RWPE1 (cell line): ENCODE measurements at places on chromosomes 5 and 9.

GRCh38 chr5:138241688-138242571, 28.8 kb upstream of the CDC23 start:
- DNase-seq, result no peak

DNA sequence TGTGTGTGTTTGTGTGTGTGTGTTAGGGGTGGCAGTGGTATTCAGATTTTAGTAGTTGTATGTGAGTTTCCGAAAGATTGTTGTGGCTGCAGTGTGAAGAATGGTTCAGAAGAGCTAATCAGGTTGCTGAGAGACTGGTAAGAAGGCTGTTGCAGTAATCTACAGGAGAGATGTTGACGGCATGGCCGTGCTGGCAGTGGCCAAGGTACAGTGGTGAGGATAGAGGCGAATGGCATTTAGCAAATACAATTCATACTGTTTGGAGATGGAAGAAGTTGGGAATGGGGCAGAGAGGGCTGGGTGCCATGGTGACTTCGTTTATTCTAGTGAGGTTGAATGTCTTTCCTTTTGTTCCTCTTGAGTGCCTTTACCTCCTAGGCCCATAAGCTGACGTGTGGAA, 77.5 kb upstream of the SPATA31D4 start:
- no peak for DNase-seq

DNA sequence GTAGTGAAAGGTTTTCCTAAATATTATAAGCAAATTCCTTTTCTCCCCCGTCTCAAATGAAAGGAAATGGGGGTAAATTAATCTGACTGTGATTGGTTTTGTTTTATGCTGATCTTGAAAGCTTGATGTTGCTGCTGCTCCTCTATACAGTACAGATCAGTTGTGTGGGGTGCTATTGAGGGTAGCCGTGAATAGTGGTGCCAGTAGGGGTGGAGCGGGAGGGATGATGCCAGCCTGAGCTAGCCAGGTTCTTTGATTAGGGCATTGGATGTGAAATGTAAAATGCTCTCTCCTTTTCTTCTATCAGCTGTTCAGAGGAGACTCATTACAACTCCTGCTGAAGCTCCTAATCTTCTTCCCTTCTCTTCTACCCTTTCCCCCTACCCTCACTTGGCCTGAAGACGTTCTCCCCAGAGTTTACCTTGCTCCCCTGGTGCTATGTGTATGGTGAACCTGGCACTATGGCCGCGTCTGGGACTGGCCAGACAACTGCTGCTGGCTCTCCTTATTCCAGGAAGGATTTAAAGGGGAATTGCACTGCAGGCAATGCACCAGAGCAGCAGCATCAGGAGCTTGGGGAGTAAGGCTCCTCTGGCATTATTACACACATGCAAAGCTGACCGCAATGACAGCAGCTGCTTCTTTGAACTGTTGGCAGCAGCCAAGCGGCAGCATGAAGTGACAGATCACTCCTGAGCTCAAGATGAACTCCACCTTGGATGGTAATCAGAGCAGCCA, 566 bp downstream of the GPR21 start:
- no peak for DNase-seq

DNA sequence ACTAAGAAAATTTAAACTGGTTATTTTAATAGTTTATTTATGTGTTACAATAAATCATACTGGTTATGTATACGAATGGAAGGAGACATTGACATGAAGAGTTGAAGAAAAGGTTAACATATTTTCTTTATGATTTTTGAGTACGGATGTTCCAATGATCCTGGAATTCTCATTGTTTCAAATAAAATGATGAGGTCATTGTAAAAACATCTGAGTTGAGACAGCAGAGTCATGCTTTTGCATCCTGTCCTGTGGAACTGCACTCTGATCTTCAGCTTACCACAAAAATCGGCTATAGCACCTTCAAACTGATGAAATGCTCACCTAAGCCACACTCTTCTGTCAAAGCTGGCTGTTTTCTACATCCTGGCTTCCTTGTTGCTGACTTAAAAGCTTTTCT, 67.8 kb downstream of the PTCD2 start:
- DNase-seq, result peak; percentile 86

DNA sequence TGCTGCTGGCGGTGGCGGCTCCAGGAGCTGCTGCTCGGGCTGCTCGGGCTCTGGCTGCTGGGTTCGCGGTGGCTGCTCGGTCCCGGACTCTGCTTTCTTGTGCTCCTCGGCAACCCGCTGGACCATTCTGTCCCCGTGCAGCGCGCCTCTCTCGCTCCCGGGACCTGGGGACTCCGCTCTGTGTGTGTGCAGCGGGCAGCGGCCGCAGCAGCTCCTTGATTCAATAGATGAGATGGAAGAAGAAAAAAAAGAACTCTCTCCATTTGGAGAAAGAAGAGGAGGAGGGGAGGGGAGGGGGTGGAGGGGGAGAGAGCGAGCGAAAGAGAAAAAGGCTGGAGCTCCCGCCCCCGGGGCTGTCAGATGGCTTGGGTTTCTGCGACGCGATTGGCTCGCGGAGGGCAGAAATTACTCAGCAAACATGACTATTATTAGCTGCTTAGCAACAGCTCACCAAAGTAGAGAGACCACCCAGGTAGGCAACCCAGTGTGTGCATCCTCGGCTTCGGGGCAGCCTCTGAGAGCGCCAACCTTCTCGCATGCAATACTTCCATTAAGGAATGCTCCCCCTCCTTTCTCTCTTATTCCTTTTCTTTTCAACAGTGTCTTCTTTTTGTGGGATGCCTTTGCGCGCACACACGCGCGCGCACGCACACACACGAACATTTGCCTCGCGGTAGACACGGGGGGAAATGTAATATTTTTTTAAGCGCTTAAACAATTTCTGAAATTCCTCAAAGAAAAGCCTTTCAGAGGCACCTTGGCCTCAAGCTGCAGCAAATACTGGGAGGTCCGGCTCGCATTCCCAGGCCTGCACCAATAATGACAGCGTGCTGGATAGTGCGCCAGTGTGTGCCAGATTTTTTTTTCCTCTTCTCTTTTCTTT, 7.6 kb downstream of the PTCH1 start:
- DNase-seq, result peak; percentile 88

DNA sequence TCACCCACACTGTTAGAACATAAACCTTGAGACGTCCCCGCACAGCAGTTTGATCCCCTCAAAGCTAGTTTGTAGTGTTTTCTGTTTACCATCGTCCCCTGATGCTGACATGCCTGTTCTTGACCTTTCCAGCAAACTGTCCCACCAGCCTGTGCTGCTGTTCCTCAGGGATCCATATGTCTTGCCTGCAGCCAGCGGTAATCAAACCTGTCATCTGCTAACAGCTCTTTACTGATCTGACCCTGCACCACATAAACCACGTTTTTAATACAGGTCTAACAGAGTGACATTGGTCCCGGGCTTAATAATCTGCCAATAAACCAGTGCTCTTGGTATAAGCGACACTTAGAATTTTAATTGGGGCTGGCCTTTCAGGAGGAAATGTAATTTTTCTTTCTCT, 34.7 kb downstream of the PPIC start:
- no peak for DNase-seq

DNA sequence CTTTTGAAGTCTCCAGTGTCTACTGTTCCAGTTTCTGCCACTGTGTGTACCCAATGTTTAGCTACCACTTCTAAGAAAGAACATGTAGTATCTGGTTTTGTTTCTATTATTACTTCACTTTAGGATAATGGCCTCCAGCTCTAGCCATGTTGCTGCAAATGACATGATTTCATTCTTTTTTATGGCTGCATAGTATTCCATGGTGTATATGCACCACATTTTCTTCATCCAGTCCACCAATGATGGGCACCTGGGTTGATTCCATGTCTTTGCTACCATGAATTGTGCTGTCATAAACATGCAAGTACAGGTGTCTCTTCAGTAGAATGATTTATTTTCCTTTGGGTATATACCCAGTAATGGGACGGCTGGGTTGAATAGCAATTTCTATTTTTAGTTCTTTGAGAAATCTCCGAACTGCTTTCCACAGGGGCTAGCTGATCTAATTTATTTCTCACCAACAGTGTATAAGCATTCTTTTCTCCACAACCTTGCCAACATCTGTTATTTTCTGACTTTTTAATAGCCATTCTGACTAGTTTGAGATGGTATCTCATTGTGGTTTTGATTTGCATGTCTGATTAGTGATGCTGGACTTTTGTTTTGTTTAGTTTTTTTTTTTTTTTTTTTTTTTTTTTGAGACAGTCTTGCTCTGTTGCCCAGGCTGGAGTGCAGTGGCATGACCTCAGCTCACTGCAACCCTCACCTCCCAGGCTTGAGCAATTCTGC, 68.9 kb downstream of the WDR41 start:
- no peak for DNase-seq

DNA sequence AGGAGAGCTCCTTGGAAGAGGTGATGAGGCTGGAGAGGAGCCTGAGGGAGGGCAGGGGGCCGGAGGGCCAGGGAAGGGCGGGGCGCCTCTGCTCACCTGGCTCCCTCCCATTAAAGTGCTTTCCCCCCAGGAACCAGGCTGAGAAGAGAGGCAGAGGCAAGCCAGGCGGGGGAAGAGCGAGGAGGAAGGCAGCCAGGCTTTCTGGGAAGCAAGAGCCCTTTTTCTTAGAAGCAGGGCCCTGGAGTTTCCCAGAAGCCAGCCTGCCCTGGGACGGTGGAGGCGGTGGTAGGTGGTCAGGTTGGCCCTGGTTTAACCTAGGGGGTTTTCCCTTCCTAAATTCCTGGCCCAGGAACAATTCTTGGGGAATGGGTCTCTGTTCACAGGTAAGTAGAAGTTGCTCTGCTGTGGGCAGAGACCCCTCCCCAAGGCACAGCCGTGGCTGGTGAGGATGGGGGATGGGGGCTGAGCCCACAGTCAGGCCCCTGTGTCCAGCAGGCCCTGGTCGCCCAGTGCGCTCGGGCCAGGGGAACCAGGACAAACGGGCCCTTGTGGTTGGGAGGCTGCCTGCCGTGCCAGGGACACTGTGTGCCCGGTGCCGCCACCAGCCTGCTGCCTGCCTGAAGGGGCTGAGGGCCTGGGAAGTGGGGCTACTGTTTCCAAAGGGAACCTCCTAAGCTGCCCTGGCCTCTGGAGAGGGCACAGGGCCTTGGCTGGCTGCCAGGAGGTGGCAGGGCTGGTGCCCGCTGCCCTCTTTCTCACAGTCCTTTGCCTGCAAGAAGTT, 16.6 kb upstream of the RALGDS start:
- DNase-seq, result no peak

GRCh38 chr9:114386361-114386885, 1.4 kb downstream of the AKNA start:
- DNase-seq, result no peak

GRCh38 chr9:70975821-70976220, 145.6 kb downstream of the TRPM3 start:
- no peak for DNase-seq

GRCh38 chr5:114859438-114859735, 310.3 kb downstream of the TRIM36 start:
- no peak for DNase-seq

DNA sequence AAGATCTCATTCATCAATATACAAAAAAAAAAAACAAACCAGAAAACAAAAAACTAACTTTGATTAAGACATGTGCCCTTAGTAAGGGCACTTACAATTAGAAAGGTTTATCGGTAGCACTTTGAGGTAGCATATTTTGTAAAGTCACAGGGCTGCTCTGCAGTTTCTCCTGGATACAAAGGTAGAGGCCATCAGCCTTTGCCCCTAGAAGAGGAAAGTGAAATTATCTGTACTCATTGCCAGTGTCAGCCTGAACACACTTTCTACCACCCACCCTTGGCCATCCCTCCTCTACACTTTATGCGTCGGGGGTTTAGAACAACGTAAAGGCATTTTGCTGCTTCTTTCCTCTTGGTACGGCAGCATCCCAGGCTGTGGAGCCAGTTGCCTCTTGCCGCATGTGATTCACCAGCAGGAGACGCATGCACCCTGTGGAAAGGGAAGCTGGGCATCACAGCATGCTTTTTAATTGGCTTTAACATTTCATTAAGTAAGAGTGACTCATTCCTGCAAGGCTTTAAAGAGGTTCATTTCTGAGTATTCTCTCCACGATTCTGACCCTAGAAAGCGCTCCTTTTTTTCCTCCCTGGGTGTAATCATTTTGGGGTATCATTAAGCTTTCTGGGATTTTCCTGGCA, 84.6 kb downstream of the CEMIP2 start:
- peak; percentile 70 for DNase-seq

- no peak for DNase-seq
Measured at GRCh38 chr9:21969011-21969940, 24.9 kb downstream of the CDKN2A start.

- no peak for DNase-seq
Measured at GRCh38 chr5:147773587-147773986, 8.9 kb downstream of the JAKMIP2 start.

DNA sequence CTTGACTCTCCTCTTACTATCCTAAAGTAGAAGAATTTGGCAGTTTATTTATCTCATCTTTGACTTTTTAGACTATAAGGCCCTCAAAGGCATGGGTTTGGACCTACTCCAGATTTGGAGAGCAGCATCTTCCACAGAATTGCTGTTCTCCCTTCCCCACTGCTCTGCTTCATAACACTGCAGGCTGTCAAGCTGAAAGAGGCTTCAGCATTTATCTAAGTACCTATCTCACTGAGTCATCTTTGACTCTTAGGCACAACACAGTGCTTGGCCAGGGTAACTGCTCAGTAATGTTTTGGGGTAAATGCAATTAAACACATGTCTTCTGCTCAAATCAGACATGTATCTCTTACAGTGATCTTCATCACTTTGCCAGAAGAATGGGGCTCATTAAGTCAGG, 60.6 kb downstream of the GRIN3A start:
- DNase-seq, result no peak

DNA sequence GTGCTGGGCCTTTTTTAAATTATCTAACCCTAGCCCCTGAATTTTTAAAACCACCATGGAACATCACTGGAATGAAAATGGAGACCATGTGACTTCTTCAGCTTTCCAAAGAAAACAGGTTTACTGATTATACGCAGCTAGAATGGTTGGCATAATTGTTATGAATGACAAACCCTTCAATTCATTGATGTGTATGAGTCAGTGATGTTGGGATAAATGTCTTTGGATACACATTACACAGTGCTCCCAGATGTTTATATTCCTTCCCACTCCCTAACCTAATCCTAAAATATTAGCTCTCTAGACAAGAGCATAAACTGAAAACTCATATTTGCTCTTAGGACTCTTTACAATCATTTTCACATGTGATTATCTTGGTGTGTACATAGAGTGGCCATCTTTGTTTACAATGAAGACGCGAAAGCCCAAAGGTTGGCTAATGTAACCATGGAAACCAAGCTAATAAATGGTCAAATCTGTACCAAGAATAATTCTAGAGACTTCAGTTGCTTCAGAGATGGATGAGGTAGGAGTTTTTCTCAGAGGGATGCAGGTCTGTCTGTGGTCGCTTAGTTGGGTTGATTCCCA, 131.2 kb upstream of the HMHB1 start:
- DNase-seq, result no peak

DNA sequence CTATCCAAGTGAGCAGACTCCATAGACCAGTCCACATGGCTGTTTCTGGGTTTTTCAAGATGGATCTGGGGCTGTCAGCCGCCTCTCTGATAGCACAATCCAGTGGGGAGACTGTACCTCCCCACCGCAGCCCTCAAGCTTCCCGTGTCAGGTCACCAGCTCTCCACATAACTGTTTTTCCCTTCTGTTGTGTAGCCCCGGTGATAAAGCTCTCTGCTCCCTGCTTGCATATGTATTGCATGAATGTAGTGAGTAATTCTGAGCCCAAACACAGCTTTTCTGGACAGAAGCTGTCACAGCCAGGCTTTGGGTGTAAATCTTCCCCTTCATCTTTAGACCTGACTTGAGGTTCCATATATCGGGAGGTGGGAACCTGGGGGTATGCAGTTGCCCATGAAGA, 23.1 kb upstream of the CFAP157 start:
- no peak for DNase-seq

- no peak for DNase-seq
Measured at GRCh38 chr9:71885467-71885866, 25.5 kb downstream of the ABHD17B start.
